ENCODE measurements at places on chromosomes 7 and 10.

GRCh38 chr7:36128448-36129047, 24.5 kb upstream of the EEPD1 start:
- no peak for DNase-seq

DNA sequence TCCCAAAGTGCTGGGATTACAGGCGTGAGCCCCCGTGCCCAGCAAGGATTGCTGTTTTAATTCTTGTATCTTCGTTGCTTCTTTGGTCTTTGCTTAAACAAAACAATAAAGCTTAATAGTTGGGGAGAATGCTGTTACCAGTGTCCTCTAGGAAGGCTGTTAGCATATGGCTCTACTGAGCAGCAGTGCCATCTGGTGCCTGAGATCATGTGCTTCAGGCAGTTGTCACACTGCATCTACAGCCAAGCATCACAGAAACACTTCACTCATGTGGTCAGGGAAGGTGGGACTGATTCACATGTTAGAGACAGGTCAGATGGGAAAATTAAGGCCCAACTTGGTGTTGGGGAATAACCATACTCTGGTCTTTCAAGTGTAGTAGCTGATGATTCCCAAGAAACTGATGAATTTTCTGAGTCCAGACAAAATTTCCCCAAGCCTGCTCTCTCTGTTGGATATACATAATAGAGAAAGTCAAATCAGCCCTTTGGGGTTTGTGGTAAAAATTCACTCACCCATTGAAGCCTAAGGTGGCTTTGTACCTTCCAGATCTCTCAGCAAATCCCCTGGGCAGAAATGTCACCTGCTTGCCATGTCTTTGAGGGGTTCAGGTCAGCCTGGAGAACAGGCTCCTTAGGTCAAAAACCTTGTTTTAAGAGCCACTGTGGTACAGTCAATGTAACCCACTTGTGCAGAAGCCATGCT, 28.4 kb downstream of the UBE2D4 start:
- peak; percentile 59 for DNase-seq

DNA sequence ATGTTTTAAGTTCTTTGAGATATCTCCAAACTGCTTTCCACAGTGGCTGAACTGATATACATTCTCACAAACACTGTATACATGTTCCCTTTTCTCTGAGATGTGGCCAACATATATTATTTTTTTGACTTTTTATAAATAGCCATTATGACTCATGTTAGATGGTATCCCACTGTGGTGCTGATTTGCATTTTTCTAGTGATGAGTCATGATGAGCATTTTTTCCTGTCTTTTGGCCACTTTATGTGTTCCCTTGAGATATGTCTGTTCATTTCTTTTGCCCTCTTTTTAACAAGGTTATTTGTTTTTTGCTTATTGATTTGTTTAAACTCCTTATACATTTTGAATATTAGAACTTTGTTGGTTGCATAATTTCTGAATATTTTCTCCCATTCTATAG, 1055.1 kb downstream of the NXPH1 start:
- DNase-seq: no peak

GRCh38 chr10:121800831-121801230, 127.0 kb downstream of the ATE1 start:
- no peak for DNase-seq

DNA sequence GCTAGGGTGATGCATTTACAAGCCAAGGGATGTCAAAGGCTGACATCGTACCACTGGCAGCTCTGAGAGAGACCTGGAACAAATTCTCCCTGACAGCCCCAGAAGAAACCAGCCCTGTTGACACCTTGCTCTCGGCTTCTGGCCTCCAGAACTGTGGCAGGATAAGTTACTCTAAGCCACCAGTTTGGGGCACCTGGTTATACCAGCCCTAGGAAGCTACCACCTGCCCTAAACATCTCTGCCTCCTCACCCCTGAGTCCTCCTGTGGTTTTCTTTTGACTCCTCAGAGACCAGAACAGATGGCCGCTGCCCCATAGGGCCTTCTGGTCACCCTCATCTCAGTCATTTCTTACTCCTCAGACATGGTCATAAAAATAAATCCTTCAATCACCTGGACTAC, 107.4 kb downstream of the CPXM2 start:
- DNase-seq: no peak

GRCh38 chr10:79416578-79417255, 28.7 kb downstream of the ZCCHC24 start:
- DNase-seq: no peak

- DNase-seq: peak; percentile 25
These were observed 57.4 kb downstream of the NEUROG3 start for GRCh38 chr10:69515699-69516259.

DNA sequence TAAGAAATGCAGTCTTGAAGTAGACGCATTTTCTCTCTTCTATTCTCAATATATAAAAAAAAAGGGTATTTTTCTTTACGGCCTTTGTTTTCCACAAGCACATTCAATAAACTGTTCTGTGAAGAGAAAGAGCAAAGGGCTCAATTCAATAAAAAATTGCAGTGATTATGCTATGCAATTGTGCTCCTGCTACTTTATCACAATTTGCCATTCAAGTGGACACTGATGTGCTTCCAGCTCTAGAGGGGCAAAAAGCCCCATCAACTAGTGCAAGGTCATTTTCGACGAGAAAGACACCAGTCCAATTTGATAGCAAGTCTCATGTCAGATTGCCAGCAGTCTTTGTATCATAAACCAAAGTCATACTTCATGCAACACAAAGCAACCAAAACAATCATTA, 82.6 kb upstream of the THSD7A start:
- no peak for DNase-seq

DNA sequence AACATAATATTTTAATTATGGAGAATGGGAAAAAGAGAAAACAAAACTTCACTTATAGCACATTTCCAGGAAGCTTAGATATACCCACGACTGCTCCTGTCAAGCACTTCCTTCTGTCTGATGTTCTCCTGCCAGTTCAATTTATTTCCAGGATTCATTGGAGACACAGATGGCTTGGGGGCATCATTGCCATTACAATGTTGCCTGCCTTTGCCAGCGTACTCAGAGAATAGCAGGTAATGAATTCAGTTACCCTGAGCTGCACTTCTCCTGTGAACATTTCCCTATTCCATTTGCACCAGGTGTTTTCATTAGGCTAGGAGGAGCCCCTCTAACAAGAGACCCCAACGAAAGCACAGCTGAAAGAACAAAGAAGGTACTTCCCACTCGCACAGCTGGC, 33.7 kb downstream of the INSIG1 start:
- no peak for DNase-seq

- DNase-seq: no peak
These were observed 112.4 kb downstream of the CABCOCO1 start for GRCh38 chr10:61775111-61775510.

- DNase-seq: no peak
These were observed 194.4 kb upstream of the IMMP2L start for GRCh38 chr7:111756687-111757178.
